Spleen (tissue), 13 donors: ENCODE measurements at places on chromosomes 4 and X. TPM values are rescaled to one million over a fixed set of nuclear protein-coding genes. Genes with fewer than 3 reads are reported as not detected.

The ZFP92 gene
- 0.83 TPM for polyA plus RNA-seq

The SHROOM4 gene
- 0.24 TPM for polyA plus RNA-seq

GRCh38 chr4:62474802-62475201, 1274.7 kb downstream of the ADGRL3 start:
- H3K27me3 ChIP-seq = no peaks in the 10 kb centered on the region
- no peak overlapping the region for H3K27ac ChIP-seq
- DNase-seq = no peak
- no peaks in the 10 kb centered on the region for H3K4me1 ChIP-seq

DNA sequence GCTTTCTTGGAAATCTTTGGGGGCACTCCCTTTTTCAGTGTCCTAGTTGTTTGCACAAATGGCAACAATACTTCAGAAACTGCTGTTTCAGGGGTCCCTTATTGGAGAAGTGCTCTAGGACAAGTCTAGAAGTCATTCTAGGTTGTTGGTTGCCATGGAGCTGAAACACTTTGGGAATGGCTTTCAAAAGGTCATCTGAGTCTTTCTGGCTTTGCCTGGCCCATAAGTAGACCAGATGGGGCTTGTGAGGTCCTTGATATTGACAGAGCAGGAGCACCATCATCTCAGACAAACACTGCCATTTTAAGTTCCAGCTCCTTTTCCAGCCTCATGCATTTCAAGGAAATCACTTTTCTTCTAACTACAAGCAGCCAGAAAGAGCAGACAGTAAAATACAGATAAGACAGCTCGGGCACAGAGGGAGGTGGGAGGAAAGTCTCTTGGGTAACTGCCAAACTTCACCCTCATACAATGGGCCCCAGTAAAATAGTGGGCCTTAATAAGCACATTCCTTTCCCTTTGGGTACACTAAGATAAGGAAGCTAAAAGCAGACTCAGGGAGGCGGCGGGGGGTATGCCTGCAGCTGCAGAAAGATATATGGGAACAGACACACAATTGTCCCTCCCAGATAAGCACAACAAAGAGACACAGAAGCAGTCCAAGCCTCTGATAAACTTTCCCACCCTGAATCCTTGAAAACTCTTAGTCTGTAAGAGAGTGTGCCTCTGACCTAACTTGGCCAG, 8.5 kb upstream of the NXF3 start:
- no peaks in the 10 kb centered on the region for H3K4me1 ChIP-seq
- H3K4me3 ChIP-seq = no peak overlapping the region
- no peaks in the 10 kb centered on the region for H3K27me3 ChIP-seq
- H3K27ac ChIP-seq = no peak overlapping the region

- no peaks in the 10 kb centered on the region for H3K4me1 ChIP-seq
- H3K27ac ChIP-seq = no peak overlapping the region
These were observed 230.6 kb upstream of the PSAPL1 start for GRCh38 chr4:7665321-7665720.

DNA sequence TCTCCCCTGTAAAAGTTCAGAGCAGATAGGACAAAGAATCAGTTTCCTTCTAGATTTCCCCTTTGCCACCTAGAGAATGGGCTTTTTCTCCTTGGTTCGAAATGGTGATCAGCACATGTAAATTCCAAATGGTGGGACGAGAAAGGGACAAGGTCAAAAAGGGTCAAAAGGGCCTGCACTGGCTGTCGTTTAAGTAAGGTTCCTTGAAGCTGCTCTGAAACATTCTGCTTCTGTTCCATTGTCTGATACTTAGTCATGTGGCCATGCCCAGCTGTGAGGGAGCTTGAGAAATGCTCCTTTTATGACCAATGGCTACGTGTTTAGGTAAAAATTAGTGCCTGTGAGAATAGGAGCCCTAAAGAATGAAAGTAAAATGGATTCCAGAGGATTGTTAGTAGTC, 165.9 kb upstream of the CENPE start:
- DNase-seq = no peak
- H3K36me3 ChIP-seq = no peaks in the 10 kb centered on the region
- no peak overlapping the region for H3K27ac ChIP-seq
- H3K4me3 ChIP-seq = no peak overlapping the region
- no peaks in the 10 kb centered on the region for H3K4me1 ChIP-seq

DNA sequence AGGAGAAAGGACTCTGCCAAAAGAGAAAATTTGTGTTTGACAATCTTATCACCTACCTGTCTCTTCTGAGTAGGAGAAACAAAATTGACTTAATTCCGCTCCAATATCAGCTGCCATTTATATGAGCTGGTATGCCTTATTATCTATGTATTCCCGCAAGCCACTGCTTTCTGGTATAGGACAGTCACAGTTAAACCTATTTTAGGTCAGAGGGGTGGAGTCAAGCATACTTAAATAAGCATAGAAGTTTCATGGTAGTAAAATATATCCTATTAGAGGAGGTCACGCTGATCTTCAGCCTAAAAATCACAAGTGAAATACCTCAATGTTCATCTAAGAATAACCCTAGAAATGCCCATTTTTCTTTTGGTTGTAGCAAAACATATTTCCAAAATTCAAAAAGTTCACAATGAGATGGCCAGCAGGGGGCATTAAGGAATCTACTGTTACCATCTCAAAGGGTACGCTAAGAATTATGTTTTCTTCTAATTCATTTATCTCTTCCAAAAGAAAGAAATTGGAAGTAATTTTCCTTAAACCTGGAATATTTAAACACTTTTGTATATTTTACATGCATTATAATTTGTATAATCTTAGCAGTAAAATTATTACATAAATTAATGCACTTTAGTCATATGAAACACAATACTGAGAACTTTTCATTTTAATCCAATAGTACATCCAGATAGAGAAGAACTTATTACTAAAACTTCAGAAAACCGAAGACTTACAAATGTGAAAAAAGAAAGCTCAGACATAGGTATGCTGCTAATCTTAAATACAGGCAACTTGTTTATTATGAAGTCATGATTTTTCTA, 10.5 kb downstream of the PPAT start:
- H3K27ac ChIP-seq = no peak overlapping the region
- H3K4me1 ChIP-seq = no peaks in the 10 kb centered on the region
- DNase-seq = no peak
- no peaks in the 10 kb centered on the region for H3K36me3 ChIP-seq
